NCI-H1930 (cell line): ENCODE measurements at places on chromosomes 3 and 15.

GRCh38 chr3:110618512-110619226 is 452.9 kb upstream of the NECTIN3 start:
- no peak for DNase-seq

- DNase-seq = no peak
These were observed 77.9 kb downstream of the SPSB4 start for GRCh38 chr3:141129049-141129448.

GRCh38 chr15:69610277-69610676 is 157.7 kb downstream of the RPLP1 start:
- no peak for DNase-seq

DNA sequence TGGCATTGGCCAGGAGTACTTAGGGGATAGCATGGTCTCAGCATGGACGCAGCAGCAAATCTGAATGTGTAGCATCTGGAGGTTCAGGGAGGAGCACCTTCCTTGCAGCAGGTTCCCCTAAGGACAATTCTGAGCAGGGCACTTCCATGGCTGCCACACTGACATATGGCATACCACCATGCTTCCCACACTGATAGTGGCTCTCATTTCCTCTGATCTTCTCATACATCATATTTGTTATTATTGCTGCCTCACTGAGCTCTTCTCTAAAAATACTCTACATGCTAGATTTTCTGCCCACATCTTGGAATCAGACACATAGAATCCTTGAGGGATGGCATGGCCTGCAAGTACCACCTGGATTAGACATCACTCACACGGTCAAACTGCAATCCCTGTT is 7.3 kb upstream of the MNS1 start:
- no peak for DNase-seq

GRCh38 chr15:95921404-95921803 is 409.1 kb upstream of the NR2F2 start:
- DNase-seq = no peak

DNA sequence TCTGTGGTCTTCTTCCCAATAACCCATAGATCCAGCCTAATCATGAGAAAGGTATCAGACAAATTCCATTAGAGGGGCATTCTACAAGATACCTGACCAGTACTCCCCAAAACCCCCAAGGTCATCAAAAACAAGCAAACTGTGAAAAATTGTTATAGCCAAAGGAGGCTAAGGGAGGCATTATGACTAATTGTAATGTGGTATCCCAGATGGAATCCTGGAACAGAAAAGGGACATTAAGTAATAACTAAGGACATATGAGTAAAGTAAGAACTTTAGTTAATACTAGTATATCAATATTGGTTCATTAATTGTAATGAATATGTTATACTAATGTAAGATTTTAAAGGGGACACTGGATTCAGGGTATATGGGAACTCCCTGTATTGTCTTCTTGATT is 20.4 kb downstream of the SPTSSB start:
- no peak for DNase-seq

DNA sequence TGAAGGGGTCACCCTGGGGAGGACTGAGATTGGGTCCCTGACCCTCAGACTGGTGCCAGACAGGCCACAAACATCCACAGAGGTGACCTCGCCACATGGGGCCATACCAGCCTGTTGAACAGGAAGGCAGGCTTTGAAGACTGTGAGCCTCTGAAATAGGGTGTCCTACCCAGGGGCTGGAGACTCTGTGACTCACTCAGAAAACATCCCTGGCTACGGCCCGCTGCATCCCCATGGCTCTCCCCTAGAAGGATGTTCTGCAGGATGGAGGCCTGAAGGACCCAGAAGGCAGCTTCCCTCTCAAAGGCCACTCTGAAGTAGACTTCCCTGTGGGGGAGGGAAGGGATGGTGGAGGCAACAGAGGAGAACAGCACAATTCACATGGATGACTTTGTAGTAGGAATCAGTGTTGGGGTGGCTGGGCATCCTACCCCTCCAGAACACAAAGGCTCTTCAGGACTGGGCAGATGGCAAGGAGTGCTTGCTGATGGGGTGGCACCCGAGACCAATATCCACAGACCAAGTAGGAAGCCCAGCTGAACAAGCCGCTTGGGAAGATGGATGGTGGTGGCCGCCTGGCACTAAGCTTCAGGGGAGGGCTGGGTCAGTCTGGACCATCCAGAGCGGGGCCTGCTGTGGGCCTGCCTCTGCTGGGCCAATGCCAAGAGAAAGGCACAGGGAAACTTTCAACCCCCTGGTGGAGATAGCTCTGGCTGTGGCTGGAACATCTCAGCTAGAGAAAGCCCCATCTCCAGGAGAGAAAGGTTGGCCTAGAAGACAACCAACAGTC is 37.6 kb upstream of the DUSP7 start:
- DNase-seq = no peak

DNA sequence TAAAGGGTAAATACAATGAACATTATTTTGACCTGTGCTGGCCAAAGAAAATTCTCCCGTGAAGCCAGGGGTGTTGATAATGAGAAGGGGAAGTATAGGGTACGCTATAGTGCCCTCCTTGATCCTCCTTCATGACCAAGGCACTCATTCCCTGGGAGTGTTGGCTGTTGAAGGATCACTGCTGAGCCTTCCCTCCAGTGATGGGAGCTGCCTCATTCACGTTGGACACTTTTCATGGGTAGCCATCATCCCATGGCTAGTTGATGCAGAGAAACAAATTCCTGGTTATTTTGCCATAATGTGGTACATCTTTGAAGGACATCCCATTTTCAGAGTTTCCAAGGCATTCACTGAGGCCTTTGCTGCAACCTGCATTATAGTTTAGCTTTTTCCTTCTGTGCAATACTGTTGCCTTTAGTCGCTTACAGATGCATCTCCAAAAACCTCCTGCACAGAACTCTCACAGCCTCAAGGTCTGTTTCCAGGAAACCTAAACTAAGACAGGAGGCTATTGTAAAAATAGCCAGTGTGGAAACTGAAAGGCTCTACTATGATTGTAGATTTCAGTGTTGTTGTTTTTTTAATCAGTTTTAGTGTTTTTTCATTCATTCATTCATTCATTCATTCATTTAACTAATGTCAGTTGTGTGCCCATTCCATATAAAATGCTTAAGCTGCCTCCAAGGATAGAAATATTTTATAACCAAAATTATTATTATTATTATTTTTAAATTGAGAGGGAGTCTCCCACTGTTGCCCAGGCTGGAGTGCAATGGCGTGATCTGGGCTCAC is 40.8 kb downstream of the TGFBR2 start:
- DNase-seq = no peak

DNA sequence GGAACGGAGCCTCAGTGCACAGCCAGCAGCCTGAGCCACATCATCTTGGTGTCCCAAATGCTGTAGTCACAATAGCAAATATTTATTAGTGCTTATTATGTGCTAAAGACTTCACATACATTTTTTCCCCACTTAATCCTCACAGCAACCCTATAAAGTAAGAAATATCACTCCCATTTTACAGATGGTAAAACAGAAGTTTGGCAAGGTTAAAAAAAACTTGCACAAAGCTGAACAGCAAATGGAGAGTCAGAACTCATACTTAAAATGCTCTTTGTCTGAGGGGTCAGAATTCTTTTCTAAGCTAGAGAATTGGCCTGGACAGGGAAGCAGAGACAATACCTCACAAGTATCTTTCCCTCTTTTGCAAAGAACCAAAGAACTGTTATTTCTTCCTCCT is 30.9 kb upstream of the THRB start:
- no peak for DNase-seq

DNA sequence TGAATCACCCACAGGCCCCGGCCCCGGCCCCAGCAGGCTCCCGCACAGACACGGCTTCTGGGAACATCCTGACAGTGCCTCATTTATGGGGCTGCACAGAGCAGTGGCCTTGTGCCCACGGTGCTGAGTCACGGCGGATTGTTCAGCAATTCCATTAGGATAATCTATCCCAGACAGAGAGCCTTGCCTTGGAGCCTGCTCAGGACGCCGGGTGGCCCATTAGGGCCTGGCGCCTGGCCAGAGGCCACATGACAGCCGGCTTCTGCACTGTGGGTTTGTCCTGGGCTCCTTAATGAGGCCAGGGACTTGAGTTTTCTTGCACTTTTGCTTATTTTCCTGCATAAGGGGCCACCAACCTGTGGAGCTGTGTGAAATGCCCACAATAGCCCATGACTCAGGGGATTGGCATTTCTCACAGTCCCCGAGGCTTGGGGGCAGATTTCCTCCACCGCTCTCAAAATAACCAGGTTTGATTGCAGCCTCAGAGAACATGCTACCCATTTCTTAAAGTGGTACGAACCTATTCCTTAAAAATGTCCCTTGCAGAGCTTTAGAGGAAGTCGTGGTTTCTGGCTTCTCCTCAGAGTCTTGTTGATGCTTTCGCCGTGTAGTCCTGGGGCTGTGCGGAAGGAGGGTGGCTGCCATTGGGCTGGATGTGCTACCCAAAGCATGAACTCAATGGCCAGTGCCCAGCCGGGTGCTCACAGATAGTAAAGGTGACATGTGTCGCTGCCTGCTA is 19.0 kb downstream of the SYNM start:
- DNase-seq = no peak

DNA sequence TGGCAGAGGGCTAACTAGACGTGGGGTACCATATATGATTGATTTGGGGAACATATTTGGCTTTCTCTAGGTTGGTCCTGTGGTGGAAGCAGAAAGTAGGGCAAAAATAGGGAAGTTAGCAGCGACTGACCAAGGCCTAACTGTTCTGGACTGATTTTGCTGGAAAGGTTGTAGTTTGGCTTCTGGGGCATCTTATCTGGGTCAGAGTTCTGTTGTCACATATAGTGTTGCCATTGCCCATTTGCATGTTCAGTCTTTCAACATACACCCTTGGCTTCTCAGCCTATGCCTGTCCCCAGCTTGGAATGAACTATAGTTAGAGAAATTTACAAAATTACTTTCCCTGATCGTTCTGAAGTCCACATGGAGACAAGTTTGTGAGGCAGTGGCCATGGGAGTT is 426.5 kb downstream of the TBC1D5 start:
- DNase-seq = no peak

DNA sequence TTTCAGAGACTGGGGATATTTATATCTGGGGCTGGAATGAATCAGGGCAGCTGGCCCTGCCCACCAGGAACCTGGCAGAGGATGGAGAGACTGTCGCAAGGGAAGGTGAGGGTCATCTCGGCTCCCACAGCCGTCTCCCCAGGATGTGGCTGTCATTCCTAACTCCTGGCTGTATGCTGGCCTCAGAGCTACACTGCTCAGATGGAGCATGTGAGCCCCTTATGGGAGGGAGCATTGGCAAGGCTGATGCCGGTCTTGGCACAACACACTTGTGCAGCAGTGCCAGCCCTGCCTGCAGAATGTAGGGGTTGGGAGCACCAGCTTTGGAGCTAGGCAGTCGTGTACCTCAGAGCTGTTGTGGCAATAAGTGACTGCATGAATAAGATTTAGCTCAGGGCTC is 5.2 kb downstream of the RCCD1 start:
- DNase-seq = no peak

GRCh38 chr3:154584974-154585373 is 155.0 kb upstream of the GPR149 start:
- no peak for DNase-seq

- no peak for DNase-seq
These were observed 202.1 kb downstream of the GREM1 start for GRCh38 chr15:32919749-32920414.

- no peak for DNase-seq
These were observed 426.5 kb upstream of the CDIN1 start for GRCh38 chr15:36152936-36153335.

- DNase-seq = no peak
These were observed 9.1 kb upstream of the LIPH start for GRCh38 chr3:185561374-185561943.

DNA sequence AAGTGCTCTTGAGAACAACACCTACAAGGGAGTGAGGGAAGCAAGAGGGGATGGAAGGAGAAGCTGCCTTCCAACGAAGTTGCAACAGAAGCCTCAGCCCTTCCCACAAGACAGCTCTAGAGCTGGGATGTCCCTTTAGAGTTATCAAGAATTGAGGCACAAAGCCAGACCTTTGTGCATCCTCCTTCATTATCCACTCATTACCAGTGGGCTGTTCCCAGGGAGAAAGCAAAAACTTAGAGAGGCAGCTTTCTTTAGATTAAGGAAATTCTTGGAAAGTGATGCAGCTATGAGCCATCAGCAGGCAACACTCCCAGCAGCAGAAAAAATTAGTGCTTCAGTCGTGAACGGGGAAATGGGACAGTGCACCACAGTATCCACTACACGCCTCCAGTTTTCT is 10.6 kb upstream of the CD96 start:
- DNase-seq = no peak

- DNase-seq = peak; percentile 46
These were observed 4.3 kb downstream of the DAZL start for GRCh38 chr3:16600780-16601536.

- no peak for DNase-seq
These were observed 8.6 kb downstream of the MAPKAPK3 start for GRCh38 chr3:50625231-50626182.

DNA sequence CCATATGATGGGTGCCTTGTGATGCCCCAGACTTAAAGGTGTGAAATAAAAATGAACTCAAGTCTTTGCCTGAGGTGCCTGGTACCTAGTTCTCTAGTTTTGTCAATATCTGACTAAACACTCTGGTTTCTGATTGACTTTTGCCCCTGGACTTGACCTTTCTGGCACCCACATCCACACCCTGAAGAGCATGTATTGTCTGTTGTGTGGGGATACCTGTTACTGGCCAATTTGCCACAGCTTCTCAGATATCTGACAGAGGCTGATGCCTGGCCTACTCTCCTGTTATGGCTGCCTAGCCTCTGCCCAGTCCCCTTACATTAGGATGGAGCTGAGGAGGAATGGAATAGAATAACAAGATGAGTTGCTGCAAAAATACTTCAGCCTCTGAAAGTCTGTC is 3.6 kb downstream of the ZBTB38 start:
- DNase-seq = no peak

DNA sequence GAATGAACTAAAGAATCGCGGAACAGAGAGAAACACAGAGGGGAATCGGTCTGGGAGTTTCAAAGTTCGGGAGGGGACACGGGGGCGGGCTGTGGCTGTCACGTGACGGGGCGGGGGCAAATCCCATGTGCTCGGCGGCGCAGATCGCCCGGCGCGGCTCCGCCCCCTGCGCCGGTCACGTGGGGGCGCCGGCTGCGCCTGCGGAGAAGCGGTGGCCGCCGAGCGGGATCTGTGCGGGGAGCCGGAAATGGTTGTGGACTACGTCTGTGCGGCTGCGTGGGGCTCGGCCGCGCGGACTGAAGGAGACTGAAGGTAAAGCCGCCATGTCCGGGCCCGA is at the start of gene EIF4G1:
EIF4G1 (plus strand) TSS at position 244 of the 337 bp plus-strand sequence. CDS start 1,191 bp downstream, outside the sequence.
- DNase-seq = peak; percentile 91

- no peak for DNase-seq
These were observed 103.2 kb upstream of the ST8SIA2 start for GRCh38 chr15:92290359-92290992.

GRCh38 chr3:7683426-7683825 is 818.2 kb upstream of the LMCD1 start:
- no peak for DNase-seq

- DNase-seq = no peak
These were observed 345.6 kb downstream of the FEZF2 start for GRCh38 chr3:62027796-62028195.

DNA sequence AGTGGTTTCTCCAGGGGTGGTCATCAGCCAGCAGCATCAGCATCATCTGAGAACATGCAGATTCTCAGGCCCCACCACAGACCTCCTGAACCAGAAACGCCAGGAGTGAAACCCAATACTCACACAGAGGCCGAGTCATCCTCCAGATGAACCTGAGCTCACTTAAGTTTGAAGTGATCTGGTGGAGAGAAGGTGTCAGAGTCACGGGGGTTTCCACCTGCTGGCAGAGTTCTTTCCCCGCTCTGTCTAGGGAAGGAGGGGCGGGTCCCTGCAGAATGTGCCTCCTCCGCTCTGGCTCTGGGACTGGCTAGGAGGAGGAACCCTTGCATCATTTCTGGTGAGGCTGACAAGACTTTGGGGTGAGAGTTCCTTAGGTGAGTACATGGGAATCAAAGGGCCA is 13.3 kb upstream of the KIF23 start:
- no peak for DNase-seq
